ENCODE measurements at places on chromosomes 13 and 19. TPM values are rescaled to one million over a fixed set of nuclear protein-coding genes. Genes with fewer than 3 reads are reported as not detected.
A peak's percentile ranks its signal among the peaks of the same experiment; 100 is the strongest.

The SLC6A16 gene
- 1.7 TPM for total RNA-seq

The EDNRB gene
- total RNA-seq, result 32.6 TPM

The FFAR1 gene
- not detected for total RNA-seq

DNA sequence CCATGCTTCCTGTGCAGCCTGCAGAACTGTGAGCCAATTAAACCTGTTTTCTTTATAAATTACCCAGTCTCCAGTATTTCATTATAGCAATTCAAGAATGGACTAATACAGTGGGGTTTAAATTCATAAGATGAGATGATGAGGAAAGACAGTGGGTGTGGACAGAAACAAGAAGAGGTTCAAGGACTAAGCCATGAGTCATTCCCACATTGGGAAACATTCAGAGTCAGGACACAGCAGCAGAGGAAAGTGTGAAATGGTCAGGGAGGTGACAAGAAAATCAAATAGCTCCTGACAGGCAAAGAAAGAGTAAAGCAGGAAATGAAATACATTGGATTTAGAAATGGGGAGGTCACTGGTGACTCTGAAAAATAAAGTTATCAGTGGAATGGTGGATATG, 9.1 kb downstream of the ZNF841 start:
- DNase-seq, result no peak

- DNase-seq, result no peak
Observed at GRCh38 chr19:51980116-51980736, 6.4 kb downstream of the ZNF350 start.

GRCh38 chr19:10654610-10655456, 687 bp downstream of the ILF3 start:
- DNase-seq, result peak; percentile 84

All from posterior vena cava (tissue), 2 donors.